ENCODE measurements at places on chromosomes 7 and 10.
A peak's percentile ranks its signal among the peaks of the same experiment; 100 is the strongest.

- DNase-seq = no peak
Observed at GRCh38 chr7:101985903-101986734, 168.7 kb downstream of the CUX1 start.

GRCh38 chr7:37495574-37496184 lies 47.0 kb upstream of the ELMO1 start:
- DNase-seq = peak; percentile 69

DNA sequence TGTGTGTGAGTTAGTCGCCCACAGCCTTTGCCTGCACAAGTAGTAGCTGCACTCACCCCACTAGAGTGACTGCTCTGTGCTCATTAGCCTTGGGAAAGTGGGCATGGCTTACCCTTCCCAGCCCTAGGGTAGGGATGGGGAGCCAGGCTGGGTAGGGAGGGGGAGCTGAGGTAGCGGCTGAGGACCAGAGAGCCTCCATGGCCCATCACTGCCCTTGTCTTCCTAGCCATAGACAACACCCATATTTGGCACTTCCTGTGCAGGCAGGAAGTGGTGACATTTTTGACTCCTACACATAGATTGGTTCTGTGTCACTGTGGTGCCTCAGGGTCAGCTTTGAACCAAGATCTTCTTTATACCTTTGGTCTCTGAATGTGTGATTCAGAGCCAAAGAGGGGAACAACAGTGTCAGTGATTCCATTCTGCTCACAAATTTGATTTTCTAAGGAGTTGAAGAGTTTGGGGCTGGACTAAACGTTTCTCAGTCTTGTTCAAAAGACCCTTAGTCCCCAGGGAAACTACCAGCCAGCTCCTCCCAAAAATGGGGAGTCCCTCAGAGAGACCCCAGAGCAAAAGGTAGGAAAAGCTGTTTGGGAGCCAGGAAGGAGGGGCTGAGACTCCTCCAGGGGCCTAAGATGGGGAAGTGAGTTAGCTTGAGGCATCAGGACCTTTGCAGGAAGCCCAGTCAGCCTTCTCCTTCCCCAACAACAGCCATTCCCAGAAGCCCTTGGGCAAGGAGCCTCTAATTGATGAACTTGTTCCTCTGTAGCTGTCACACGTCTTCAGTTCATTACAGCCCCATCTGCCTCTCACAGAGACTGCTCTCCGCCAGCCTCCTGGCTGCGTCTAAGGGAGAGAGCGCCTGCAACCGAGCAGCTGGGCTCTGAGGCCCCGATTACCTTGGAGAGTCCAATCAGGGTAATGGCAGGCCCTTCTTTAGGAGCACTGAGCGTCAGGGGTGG lies 135.0 kb downstream of the CDH23 start:
- no peak for DNase-seq

DNA sequence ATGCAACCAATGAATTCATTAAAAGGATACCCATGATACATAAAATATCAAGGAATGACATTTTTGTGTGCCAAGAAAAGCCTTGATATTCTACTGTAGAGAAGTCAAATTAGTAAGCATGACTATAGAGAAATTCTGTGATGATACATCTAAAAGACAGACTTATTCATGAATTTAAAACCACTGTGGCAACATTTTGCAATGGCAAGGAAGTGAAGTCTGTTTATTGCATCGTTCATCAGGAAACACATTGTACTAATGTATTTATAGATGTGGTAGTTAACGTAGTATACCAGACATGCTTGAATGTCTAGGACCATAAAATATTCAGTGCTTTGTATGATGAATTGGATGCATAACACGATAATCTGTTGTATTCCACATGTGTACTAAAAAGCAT lies 9.3 kb upstream of the CLEC5A start:
- peak; percentile 5 for DNase-seq

- DNase-seq = no peak
Observed at GRCh38 chr7:77239471-77239870, 39.9 kb upstream of the FGL2 start.

DNA sequence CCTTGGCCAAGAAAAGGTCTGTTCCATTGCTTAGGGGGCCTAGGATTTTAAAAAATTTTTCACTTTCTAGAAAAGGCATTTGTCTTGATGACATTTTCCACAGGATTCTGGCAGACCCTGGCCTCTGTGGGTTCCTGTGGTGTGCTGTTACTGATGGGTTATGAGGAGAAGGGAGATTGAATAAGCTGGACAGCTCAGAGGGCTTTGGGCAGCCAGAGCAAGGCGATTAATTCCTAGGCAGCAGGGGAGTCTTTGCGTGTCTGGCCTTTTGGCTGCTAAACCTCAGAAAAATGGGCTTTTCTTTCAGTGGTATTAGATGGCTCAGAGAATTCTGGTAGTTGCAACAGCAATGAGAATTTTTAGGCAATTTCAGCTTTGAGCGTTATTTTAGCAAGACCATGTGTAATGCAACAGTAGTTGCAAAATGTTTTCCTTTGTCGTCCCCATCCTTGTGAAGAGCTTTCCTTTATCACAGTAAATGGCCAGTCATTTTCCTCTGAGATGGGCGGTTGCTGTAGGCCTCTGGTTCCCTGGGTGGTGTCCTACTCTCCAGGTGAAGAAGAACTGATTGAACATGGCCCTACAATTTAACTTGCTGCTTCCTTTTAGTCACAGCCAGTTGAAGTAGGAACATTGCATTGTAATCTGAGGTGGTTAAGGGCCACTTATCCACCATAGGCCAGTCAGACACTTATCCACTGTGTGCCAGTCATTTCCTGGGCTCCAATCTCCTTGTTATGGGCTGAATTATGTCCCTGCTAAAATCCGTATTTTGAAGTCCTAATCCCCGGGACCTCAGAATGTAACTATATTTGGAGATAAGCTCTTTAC lies 43.2 kb downstream of the SH2D4B start:
- DNase-seq = no peak

GRCh38 chr10:82506680-82507376 lies 631.8 kb downstream of the NRG3 start:
- DNase-seq = no peak

GRCh38 chr7:4727914-4728705 lies 46.0 kb downstream of the FOXK1 start:
- no peak for DNase-seq
